NCI-H510A treated with DMSO at 0.1 percent for 48 hours (cell line): ENCODE measurements at places on chromosomes 5 and 9.

GRCh38 chr9:122348288-122348777 lies 22.5 kb upstream of the PTGS1 start:
- DNase-seq: no peak

DNA sequence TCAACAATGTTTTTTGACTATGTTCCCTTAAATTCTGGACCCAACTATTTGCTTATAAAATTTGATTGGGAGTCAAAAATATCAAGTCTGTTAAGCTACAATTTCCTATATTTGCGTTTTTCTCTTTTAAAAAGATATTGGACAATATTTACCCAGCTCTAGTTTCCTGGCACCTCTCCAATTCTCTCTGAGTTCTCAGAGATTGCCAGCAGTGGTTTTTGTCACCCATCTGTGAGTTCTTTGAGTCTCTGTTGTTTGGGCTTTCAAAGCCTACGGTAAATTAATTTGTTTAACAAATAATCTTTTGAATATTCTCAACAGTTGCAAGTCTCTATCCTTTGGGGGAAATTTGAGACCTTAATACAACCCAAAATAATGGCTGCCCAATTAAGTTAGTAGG lies 174.2 kb upstream of the PUM3 start:
- peak; percentile 10 for DNase-seq

GRCh38 chr9:73348471-73348870 lies 196.8 kb downstream of the ANXA1 start:
- DNase-seq: no peak

DNA sequence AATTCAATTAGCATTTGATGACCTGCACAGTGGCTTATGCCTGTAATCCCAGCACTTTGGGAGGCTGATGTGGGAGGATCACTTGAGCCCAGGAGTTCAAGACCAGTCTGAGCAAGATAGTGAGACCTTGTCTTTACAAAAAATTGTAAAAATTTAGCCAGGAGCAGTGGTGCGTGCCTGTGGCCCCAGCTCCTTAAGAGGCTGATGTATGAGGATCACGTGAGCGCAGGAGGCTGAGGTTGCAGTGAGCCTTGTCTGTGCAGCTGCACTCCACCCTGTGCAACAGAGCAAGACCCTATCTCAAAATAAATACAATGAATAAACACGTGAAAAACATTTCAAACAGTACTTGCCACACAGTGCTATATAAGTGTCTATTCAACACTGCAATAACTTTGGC lies 4.2 kb downstream of the ABCA1 start:
- peak; percentile 41 for DNase-seq

GRCh38 chr5:11998397-11998796 lies 94.2 kb upstream of the CTNND2 start:
- DNase-seq: no peak

- no peak for DNase-seq
Measured at GRCh38 chr5:54825005-54825404, 160.4 kb downstream of the ESM1 start.

- no peak for DNase-seq
Measured at GRCh38 chr5:170046241-170046640, 59.5 kb upstream of the FOXI1 start.

DNA sequence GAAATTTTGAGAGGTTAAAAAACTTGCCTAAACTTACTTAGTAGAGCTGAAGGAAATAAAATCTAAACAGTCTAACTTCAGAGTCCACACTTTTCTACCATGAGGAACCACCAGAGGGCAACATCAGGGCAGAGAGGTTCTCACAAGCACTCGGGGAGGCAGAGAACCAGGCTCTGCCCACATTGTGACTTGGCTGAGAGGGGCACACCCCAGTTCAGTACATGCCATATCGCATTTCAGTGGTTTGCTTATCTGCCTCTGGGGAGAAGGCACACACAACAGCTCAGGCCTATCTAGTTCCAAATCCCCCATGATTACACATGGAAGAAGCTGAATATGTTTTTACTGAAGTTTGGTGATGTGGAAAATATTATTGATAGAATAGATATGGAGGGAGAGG lies 49.2 kb downstream of the EQTN start:
- peak; percentile 8 for DNase-seq

- DNase-seq: no peak
Measured at GRCh38 chr5:55134053-55134722, 25.8 kb upstream of the GPX8 start.

DNA sequence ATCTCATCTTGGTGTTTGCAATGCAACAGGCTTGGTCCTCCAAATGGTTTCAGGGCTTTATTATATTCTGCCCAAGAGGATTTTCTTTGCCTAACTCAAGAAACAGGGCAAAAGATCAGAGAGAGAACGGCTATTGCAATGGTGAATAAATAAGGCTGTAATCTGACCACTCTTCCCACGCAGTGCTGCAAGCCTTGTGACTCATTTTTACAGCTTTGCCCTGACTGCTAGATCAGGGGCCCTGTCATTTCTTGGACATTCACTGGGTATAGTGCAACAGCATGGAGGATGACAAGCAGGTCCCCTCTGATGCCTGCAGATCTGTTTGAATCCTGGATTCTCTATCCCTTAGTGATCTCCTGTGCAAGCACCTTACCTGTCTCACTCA lies 459.1 kb downstream of the EBF1 start:
- DNase-seq: no peak
